Thoracic aorta (tissue), 2 donors: ENCODE measurements at places on chromosomes 4 and X. TPM values are rescaled to one million over a fixed set of nuclear protein-coding genes. Genes with fewer than 3 reads are reported as not detected.

GAB1 gene
- total RNA-seq = 77.3 TPM

USP17L17 gene
- total RNA-seq = not detected

GPR82 gene
- not detected for total RNA-seq

CXCL9 gene
- total RNA-seq = 0.63 TPM

DCAF12L1 gene
- total RNA-seq = 0.49 TPM

SYNPO2 gene
- 313 TPM for total RNA-seq

ETDA gene
- not detected for total RNA-seq

SLC2A9 gene
- 9.1 TPM for total RNA-seq

RPL39 gene
- total RNA-seq = 889 TPM

DNAAF6 gene
- total RNA-seq = not detected

CACNA1F gene
- not detected for total RNA-seq

DOK7 gene
- 36.7 TPM for total RNA-seq

ADGRA3 gene
- 43.6 TPM for total RNA-seq

DYNLT3 gene
- 50.4 TPM for total RNA-seq

FGFRL1 gene
- total RNA-seq = 84.0 TPM

ESX1 gene
- total RNA-seq = not detected

UGDH gene
- total RNA-seq = 103 TPM

ZFP92 gene
- total RNA-seq = 1.2 TPM

ADRA2C gene
- total RNA-seq = 232 TPM

SMR3B gene
- total RNA-seq = not detected

POLN gene
- 3.5 TPM for total RNA-seq
